ENCODE measurements at places on chromosomes 7 and 10.

DNA sequence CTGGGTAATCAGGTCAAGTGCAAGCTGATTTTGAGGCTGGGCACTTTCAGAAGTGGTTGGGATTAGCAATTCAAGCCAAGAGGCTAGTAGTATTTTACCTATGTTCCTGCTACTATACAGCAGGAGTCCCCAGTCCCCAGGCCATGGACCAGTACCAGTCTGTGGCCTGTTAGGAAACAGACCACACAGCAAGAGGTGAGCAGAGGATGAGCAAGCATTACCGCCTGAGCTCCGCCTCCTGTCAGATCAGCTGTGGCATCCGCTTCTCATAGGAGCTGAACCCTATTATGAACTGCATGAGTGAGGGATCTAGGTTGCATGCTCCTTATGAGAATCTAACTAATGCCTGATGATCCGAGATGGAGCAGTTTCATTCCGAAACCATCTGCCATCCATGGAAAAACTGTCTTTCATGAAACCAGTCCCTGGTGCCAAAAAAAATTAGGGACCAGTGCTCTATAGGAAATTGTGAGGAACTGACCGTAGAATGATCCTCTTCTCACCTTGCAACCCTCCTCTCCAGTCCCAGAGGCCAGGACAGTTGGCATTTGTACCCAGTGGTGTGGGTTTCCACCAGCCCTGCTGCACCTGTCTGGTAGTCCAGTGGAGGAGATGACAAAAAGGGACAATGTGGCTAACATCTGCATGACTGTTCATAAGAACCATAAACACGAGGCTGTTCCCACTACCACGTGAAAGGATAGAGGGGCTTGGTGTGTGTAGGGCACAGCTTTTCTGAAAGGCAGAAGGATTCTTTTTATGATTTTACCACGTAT lies 172.5 kb downstream of the KIAA1217 start:
- DNase-seq = no peak

GRCh38 chr10:79386637-79387465 lies 39.6 kb downstream of the PPIF start:
- DNase-seq = no peak

DNA sequence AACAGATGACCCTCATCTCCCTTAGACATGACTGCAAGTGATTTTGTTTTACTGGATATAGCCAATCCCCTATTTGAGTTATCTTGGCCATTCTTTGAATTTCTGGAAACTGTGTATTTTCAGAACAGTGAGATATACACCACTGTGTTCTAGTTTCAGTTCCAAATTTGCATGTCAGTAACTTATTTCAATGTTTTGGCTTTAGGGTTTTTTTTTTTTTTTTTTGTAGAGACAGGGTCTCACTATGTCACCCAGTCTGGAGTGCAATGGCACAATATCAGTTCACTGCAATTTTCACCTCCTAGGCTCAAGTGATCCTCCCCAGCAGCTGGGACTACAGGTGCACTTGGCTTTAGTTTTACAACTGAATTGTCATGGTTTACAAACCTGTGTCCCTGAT lies 67.2 kb downstream of the ATAD1 start:
- DNase-seq = no peak

DNA sequence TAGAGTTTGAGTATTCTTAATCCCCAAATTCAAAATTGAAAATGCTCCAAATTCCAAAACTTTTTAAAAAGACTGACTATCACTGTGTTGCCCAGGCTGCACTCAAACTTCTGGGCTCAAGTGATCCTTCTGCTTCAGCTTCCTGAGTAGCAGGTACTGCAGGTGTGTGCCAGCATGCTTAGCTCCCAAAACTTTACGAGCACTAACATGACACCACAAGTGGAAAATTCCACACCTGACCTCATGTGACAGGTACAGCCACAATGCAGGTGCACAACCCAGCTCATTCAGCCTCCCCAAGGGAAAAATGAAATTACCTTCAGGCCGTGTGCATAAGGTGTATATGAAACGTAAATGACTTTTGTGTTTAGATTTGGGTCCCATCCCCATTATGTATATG lies 16.5 kb downstream of the CDC123 start:
- DNase-seq = no peak

GRCh38 chr7:64882341-64883112 lies 20.5 kb upstream of the ZNF273 start:
- DNase-seq = no peak
